Naive B cell (primary cell): ENCODE measurements at places on chromosomes 6 and 20.
A peak's percentile ranks its signal among the peaks of the same experiment; 100 is the strongest.

- DNase-seq: no peak
Observed at GRCh38 chr6:130908958-130909357, 81.8 kb downstream of the SMLR1 start.

- no peak for DNase-seq
Observed at GRCh38 chr6:108312605-108313004, 17.8 kb downstream of the AFG1L start.

DNA sequence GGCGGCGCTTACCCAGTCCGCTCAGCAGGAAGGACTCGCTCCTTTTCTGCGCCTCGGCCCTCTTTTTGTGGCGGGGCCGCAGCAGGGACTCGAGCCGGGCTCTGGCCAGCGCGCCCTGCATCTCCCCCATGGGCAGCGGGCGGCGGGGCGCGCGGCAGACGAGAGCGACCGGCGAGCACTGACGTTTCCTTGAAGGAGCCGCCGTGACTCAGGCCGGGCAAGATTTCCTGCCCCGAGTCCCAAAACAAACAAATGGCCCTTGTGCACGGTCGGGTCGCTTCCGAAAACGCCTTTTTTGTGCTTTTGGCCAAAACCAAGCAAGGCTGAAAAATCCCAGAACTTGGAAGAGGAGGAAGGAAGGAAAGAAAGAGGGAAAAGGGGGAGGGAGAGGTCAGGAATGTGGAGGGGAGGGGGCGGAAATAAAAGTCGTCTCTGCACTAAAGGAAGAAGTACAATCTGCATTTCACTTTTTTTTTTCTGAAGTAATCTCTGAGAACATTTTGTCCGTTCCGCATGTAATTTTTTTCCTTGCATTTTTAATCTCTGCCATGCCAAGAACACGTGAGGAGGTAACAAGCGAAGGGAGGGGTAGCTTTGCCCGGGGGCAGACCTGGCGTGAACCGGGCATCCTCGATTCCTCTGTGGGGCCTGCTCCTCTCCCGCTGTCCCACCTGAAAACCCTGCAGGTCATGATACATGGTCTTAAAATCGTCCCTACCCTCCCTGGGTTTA is 123.3 kb upstream of the SLC2A12 start:
- peak; percentile 12 for DNase-seq

GRCh38 chr6:45970326-45970725 is 45.3 kb downstream of the CLIC5 start:
- DNase-seq: no peak

GRCh38 chr6:24394780-24395437 is 7.8 kb upstream of the MRS2 start:
- DNase-seq: no peak

DNA sequence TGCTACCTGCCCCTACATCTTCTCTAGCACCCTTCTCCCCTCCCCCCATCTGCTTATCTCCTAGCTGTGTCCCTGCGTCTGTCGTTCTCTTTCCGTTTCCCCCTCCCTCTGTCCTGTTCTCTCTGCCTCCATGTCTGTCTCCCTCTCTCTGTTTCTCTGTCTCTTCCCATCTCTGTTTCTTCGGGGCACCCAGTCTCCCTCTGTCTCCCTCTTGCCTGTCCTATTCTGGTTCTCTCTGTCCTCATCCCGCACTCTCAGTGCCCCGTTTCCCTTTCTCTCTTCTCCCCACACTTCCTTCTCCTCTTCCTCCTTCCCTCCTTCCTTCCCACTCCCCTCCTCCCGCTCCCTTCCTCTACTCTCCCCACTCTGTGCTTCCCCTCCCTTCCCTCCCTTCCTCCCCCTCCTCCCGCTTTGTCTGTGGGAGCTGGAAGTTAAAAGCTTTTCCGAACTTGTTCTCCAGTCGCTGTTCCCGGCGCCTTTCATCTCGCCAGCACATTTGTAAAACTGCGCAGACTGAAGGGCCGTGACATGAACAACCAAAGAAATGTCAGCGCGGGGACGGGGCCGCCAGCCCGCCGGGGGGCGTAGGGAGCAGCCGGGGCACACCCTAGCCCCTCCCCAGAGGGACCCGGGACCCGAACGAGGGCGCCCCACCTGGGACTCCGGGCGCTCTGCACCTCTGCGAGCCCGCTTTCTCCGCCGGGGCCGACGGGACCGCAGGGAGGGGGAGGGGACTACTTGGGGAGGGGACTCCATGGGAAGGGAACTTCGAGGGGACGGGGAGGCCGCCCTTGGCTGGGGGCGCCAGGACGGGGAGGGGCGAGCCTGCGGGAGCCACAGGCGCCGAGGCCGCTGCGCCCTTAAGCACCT is 4.0 kb upstream of the CDH22 start:
- DNase-seq: no peak

DNA sequence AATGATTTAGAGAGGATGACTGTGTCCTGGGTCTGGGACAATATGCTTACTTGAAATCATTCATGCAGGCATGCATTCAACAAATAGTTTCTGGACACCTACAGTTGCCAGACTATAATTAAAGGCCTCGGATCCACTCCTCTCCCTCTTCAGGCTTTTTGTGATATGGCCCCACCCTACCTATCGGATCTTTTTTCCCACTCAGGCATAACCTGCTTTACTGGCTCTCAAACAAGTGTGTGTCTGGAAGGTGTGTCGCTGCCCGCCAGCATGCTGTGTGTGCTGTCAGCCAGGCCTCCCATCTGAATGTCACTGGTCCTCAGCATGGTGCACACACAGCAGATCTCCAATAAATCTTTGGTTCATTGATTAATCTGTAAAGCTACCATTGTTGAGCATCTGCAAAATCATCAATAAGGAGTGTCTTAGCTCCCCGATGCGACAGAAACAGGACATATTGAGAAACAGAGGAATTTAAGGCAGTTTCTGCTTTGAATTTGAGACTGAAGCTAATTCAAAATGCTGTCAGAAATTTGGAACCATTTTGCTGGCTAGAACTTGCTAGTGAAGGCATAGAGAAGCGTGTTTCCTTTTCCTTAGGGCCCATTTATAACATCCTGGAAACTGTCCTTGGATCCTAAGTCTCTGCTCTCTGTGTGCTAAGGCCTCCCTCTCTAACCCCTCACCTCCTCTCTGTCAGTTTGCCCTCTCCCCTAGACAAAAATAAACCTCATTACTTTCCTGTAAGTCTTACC is 23.5 kb upstream of the CCN6 start:
- no peak for DNase-seq

DNA sequence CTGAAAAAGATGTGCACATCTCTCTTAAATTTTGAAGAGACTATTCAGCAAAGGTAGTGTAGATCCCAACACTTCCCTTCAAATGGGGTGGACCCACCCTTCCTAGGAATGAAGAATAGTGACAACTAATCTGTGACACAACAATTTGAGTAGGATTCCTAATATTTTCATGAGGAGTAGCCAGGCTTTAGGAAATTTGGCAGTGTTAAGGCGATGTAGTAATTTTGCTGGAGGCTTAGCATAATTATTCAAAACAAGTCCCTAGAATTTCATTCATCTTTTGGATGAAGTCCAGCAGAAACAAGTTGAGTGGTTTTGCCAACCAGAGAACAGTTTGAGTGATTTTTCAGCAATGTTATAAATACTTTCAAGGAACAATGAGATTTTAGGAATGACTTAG is 52.4 kb downstream of the ELOVL4 start:
- no peak for DNase-seq

- DNase-seq: peak; percentile 62
Observed at GRCh38 chr20:19784511-19785172, 26.6 kb downstream of the RIN2 start.

DNA sequence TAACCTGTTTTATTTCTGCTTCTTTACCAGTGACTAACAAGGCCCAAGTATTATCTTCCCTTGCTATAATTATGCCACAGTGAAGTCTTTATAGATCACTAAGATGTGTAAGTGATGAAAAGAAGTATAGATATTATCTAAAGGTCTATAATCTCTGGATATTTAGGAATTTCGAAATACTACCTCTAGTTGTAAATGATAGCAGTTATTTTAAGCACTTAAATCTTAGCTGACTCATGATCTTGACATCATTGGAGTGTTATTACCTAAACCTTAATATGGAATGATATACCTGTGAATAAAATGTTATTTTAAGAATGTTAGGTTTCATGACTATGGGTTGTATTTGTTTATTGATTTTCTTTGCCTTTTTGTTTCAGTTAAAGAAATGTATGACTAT is 31.5 kb downstream of the CDC40 start:
- DNase-seq: no peak

DNA sequence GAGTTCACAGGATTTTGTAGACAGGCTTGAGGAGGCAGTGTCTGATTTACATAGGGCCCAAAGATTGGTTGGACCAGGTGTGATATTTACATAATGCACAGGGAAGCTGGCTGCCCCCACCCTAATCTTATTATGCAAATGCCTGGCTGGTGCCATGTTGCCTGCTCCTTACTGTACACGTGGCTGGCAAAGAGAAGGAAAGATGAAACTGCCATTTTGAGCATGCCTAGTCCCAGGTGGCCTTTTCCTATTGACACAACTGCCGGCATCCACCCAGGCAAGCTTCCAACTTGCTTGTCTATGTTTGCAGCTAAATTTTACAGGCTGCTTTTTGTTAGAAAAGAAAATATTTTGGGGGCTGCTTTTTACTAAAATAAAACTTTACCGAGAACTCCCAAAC is 174.6 kb downstream of the LMBRD1 start:
- DNase-seq: no peak

DNA sequence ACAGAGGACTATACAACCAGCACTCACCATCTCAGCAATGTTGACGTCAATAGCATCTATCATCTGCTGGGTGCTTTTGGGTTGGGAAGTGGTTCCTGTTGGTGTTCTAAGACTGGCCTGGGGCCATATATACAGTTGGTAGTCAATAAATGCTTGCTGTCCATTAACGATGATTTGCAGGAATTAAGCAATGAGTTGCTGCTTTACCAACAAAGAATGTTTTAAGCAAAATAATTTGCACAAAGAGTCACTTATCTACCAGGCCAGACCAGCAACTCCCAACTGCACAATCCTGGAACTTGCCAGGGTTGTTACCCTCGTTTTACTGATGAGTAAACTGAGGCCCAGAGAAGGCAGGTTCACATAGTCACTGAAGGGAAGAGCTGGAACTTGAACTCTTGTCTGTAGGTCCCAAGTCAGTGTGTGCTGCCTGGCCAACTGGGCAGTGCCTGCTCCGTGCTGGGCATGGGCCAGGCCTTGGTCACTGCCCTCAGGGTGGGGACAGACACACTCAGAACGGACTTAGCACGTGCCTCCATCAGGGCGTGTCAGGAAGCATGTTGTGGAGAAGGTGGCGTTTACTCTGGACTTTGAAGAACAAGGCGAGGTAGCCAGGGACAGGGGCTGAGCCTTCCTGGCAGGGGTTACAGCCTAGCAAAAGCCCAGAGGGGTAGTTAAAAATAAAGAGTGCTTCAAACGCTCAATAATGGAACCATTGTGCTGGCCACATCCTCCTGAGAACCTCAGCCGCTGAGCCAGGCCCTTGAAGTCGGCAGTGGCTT is 2.5 kb upstream of the SRC start:
- no peak for DNase-seq

DNA sequence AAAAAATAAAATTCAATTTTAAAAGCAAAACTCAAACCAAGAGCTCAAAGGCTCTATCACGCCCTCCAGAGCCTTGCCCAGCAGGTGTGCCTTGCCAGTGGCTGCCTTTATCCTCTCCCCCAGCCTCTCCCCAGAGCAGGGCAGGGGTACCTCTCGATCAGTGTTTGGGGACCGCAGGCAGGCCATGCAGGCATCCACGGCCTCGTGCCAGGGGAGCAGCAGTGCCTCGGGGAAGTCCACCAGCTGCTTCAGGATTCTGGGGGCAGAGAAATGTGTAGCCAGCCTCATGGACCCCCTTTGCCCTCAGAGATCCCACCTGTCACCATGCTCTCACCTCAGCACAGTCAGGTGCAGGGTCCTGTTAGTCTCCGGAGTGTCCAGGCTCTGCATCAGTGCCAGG is 5.7 kb downstream of the CUL7 start:
- no peak for DNase-seq

DNA sequence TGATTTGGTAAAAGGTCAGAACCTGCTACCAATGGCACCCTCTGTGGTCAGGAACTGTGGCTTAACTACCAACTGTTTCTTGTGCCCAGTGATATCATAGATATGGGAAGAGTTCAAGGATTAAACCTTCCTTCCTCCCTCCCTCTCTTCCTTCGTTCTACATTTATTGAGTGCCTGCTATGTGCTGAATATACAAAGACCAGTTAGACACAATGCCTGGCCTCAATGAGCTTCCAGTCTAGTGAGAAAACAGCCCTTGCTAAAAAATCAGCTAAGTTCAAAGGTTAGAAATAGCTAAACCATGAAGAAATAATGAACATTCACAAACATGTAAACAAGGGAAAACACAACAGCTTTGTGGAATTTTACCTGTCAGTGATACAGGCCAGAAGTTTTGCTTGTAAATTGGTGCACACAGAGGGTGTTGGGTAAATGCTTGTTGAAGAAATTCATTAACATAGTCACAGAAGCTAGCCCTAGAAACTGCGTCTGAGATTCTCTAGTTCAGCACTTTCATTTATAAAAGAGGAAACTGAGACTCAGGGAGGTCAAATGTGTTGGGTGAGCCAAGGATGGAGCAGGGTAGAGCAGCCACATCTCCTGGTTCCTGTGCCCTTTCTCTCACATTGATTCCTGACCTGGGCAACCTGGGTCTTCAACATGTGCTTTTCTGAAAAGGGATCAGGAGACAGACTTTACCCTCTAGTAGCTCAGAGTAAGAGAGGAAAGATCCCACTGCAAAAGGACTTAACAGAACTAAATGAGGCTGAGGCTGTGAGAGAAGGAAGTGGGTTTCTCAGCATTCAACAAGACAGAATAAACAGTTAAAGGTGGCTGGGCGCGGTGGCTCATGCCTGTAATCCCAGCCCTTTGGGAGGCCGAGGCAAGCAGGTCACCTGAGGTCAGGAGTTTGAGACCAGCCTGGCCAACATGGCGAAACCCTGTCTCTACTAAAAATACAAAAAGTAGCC is 14.4 kb upstream of the FOXO3 start:
- no peak for DNase-seq

GRCh38 chr6:41077536-41077935 is 4.8 kb downstream of the NFYA start:
- DNase-seq: no peak

DNA sequence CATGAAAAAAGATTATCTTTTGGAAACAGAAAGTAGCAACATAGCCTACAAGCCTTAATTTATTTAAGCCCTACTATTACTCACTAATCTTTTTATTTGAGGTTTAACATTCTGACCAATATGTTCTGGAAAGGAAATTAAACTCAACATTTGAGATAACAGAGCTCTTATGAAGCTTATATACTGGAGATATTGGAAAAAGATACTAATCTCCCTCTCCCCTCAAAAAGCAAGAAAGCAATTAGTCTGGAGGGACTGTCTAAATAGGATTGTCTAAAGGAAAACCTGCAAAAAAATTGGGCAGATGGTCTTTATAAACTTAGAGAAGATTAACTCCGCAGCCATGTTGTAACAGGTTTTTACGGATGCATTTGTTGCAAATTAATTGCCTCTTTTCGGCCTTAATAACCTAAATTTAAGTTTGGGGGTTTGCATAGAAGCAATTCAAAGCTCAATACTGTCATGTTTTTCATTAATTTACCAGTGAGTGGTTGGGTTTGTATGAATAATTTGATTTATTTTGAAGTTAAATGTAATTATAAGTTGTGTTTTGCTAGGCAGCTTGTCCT is 79.1 kb downstream of the SHLD1 start:
- DNase-seq: no peak

- no peak for DNase-seq
Observed at GRCh38 chr6:88840796-88841539, 122.5 kb downstream of the RNGTT start.

- DNase-seq: no peak
Observed at GRCh38 chr6:47681201-47681990, 17.0 kb upstream of the ADGRF4 start.

- no peak for DNase-seq
Observed at GRCh38 chr6:167150941-167151549, 6.7 kb downstream of the GPR31 start.
